Fibroblast of lung (primary cell): ENCODE measurements at places on chromosomes 7 and 10. TPM values are rescaled to one million over a fixed set of nuclear protein-coding genes. Genes with fewer than 3 reads are reported as not detected.

- DNase-seq, result no peak
Measured at GRCh38 chr7:156667110-156667426, 26.5 kb downstream of the RNF32 start.

GRCh38 chr10:73771722-73772280, 10.0 kb upstream of the CHCHD1 start:
- peak; percentile 80 for DNase-seq

- no peak for DNase-seq
Measured at GRCh38 chr7:28116041-28116440, 64.6 kb downstream of the JAZF1 start.

DNA sequence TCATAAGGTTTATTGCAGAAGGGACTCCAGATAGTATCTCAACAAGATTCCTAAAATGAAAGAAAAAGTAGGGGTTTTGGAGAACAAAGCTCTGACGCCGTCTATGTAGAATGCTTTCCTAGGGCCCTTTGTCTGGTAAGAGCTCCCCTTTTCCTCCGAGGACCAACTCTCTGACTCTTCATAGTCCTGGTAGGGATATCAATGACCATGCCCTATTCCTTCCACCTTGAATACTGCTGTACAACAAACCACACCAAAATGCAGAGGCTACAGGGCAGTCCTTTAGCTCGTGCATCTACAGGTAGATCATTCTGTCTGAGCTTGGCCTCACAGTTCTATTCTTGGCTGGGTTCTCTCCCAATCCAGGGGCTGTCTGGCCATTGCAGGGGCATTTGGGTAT, 190.3 kb downstream of the WDR11 start:
- DNase-seq, result no peak

Gene PLAC9
- total RNA-seq, result 15.7 and 16.7 TPM in 2 replicates

Gene MCM10
- total RNA-seq, result 0.51 and 0.83 TPM in 2 replicates

Gene LRRC18
- under 0.01 and 0.66 TPM in 2 replicates for total RNA-seq

Gene IFIT1B
- total RNA-seq, result under 0.01 TPM in 1 of 2 replicates, not detected in the other

Gene PAX4
- total RNA-seq, result not detected in 2 replicates
